ENCODE measurements at places on chromosomes 16 and 17. TPM values are rescaled to one million over a fixed set of nuclear protein-coding genes. Genes with fewer than 3 reads are reported as not detected.

Gene CEMP1
- total RNA-seq = 0.55 TPM

Gene EPN3
- total RNA-seq = 0.11 TPM

Gene SLC5A2
- total RNA-seq = not detected

Gene CHD9NB
- not detected for total RNA-seq

Gene EFNB3
- 0.15 TPM for total RNA-seq

Gene CLEC16A
- total RNA-seq = 50.9 TPM

Gene KPNA2
- total RNA-seq = 394 TPM

Gene CA7
- not detected for total RNA-seq

Gene RFFL
- 11.2 TPM for total RNA-seq

- peak; percentile 48 for DNase-seq
Measured at GRCh38 chr17:28900986-28901726, 1.7 kb downstream of the DHRS13 start.

- no peak for DNase-seq
Measured at GRCh38 chr16:47056688-47057629, 83.5 kb upstream of the DNAJA2 start.

- DNase-seq = no peak
Measured at GRCh38 chr17:9880582-9880999, 24.5 kb downstream of the RCVRN start.

- DNase-seq = no peak
Measured at GRCh38 chr16:88200896-88201185, 181.9 kb upstream of the ZNF469 start.

DNA sequence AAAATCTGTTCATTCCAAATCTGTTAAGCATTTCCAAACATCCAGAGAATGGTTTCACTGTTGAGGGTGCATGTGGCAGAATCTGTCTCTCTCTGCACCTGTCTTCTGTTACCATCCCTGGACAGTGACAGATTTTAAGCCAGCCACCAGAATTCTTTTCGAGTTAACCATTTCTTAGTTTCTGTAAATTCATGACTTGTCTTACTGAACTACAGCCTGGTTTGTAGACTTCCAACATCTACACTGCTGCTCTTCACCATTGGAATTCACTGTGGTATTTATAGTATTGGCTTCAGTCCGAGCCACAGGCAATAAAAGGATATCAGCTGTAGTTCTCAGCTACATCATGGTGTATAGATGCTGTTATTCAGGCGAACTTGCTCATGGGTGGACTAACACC lies 47.6 kb downstream of the GOSR1 start:
- no peak for DNase-seq

DNA sequence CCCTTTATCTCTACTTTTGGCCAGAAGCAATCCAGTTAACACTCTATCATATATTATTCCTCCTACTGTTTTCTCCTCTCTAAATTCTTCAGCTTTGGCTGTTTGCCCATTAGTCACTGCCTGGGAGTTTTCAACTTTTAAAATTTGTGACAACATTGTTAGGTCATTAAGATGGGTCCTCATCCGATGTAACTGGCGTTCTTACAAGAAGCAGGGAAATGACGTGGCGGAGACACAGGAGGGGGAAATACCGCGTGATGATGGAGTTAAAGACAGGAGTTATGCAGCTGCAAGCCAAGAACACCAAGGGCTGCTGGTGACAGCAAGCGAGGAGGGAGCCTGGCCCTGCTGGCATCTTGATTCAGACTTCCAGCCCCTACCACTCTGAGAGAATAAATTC lies 34.8 kb upstream of the CPHXL start:
- peak; percentile 65 for DNase-seq

DNA sequence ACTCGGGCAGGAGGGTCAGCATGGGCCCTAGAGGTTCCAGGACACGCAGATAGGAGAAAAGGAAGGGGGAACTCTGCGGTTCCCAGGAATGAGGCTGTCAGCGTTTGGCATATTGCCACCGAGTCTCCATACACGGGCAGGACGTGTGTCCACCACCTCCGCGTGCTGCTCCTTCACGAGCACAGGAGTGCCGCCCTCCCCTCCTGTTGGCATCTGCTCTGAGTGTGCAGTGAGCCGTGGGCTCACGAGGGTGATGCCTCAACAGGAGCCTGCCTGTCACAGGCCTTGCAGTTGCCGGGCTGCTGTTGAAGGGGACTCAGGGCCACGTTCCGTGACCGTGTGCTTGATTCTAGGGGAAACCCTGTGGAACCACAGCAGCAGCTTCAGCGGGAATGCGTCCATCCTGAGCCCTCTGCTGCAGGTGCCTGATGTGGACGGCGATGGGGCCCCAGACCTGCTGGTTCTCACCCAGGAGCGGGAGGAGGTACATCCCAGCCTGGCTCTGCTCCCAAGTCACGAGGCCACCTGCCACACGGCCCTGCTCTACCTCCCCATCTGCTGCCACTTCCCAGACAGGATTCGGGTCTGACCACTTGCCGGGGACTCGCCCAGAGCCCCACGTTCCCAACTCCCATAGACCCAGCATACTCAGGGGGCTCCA lies 14.6 kb downstream of the RGS11 start:
- no peak for DNase-seq

DNA sequence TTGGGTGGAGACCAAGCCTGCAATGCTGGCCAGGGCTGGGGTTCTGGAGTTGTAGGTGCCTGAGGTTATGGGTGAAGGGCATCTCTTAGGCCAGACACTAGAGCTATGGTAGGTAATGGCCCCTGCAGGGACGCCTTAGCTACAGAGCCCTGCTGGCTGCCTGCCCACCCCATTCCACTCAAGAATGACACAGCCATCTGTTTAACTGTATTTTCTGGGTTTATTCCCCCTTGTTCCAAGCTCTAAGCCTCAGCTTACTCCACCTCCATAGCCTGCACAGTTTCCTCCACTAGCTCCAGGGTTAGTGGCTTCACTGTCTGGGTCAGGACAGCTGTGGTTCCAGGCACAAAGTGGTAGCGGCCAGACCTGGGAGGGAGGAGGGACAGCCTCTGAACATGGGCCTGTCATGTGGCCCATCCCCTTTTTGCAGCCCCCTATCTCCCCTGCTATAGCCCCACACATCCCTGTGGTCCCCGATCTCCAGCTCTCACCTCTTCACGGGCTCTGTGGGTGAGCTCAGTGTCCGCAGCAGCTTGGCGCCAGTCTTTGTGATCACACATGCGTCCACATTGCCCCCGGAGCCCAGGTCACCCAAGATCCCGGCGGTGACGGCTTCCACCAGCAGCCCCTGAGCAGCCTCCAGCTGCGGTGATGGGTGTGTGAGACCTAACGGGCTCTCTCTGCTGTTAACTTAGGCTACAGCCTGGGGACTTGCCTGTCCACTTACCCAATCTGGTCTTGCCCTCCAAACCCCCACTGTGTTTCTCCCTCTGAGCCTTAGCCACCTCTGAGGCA lies 2.1 kb downstream of the PSMB10 start:
- no peak for DNase-seq

DNA sequence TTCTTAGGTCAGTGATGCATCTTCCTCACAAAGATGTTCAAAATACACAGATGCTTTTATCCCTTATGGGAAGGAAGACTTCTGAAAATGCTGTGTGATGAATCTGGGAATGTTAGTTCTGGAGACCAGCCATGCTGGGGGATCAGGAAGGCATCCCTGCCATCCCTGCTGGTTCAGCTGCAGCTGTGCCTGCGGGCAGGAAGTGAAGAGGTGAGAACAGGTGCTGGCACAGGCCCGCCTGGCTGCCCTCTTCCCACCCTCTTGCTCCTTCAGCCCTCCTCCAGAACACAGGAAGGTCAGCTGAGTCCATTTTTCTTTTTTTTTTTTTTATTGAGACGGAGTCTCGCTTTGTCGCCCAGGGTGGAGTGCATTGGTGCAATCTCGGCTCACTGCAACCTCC lies 15.2 kb downstream of the RAB11FIP3 start:
- DNase-seq = no peak

DNA sequence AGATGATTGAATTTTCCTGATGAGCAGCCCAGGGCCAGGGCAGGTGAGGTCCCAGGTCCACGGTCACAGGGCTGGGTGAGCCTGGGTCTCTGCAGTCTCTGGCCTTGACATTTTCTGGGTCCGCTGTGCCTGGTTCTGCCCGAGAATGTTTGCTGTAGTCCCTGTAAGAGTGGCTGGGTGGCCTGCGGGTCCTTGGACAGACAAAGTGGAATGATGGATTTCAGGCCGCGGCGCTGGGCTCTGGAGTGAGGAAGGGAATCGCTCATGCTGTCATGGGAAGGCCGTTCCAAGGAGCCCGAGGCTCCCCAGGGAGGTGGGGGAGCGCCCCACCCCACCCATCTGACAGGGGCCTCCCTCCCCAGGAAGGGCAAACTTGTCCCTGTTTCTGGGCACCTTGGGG lies 153.5 kb upstream of the CIBAR2 start:
- no peak for DNase-seq

GRCh38 chr17:42680331-42680808 lies 1.3 kb downstream of the CCR10 start:
- DNase-seq = peak; percentile 15

DNA sequence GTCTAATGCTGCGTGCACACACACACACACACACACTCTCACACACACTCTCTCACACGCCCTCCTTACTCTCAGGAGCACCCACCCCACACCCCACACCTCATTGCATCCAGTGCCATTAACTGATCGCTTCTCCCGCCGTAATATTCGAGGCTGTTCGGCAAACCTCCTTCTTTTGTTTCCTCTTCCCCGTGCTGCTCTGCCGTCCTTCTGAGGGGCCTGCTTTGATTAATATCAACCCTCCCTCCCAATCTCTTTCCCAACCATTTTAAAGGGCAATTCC lies 156.2 kb upstream of the TNRC6C start:
- no peak for DNase-seq

- DNase-seq = peak; percentile 49
Measured at GRCh38 chr16:23679274-23679985, 741 bp downstream of the PLK1 start.

- DNase-seq = no peak
Measured at GRCh38 chr16:28883221-28883996, 5.1 kb downstream of the ATP2A1 start.

GRCh38 chr17:67528751-67529436 lies 151.8 kb downstream of the PITPNC1 start:
- no peak for DNase-seq

DNA sequence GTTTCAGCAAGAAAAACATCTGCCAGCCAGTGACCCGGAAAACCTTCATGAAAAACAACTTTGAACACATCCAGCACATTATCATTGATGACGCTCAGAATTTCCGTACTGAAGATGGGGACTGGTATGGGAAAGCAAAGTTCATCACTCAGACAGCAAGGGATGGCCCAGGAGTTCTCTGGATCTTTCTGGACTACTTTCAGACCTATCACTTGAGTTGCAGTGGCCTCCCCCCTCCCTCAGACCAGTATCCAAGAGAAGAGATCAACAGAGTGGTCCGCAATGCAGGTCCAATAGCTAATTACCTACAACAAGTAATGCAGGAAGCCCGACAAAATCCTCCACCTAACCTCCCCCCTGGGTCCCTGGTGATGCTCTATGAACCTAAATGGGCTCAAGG lies 22.2 kb downstream of the SLFN5 start:
- DNase-seq = no peak

DNA sequence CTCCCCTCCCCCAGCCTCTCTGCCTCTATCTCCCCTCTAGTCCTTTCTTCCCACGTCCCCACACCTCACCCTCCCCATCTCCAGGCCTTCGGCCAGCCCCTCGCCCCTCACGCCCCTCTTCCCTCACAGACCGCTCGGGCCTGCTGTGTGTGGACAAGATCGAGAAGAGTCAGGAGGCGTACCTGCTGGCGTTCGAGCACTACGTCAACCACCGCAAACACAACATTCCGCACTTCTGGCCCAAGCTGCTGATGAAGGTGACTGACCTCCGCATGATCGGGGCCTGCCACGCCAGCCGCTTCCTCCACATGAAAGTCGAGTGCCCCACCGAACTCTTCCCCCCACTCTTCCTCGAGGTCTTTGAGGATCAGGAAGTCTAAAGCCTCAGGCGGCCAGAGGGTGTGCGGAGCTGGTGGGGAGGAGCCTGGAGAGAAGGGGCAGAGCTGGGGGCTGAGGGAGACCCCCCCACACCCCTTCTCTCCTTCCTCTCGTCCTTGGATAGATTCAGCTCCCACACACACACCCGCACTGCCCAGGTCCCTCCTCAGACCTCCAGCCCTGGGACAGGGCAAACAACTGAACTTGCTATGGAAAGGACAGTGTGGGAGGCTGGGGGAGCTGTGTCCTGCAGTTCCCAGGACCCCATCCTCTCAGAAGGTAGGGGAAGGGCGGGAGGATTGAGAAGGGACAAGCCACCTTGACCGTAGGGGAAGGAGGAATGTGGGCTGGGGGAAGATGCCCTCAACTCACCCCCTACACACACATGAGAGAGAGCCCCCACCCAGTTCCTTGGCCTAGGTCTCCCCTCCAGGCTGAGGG lies 11.1 kb downstream of the NR1D1 start:
- no peak for DNase-seq

DNA sequence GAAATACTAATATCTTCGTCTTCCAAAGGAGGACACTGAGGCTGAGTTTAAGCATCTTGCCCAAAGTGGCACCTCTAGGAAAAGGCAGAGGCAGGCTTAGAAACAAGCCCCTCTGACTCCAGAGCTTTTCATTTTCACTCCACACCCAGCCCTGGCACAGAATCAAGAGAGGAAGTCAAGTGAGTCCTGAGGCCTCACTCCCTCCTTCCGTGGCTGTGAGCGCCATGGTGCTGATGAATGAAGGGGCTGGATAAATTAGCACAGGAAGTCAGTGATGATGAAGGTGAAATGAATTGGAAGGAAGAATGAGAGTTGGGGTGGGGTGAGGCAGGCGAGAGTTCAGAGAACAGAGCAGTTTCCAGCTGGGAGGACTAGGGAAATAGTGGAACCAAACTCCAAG lies 179.3 kb downstream of the TMEM132E start:
- DNase-seq = no peak

GRCh38 chr16:53549970-53550690 lies 47.1 kb upstream of the AKTIP start:
- peak; percentile 63 for DNase-seq

DNA sequence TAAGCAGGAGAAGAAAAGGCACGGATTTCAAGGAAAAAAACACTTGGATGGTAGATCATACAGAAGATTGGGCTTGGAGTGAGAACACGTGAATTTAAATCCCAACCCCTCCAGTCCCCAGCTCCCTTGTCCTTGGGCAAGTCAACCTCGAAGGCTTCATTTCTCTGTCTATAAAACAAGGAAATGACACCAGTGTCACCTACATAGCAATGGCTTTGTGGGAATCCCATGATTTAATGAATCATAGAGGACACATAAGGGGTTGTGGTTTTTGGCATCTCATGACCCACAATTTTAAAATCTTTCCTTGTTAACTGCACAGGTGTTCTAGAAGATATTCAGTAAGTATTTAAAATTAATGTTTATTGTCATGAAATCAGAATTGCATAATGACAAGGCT lies 8.2 kb upstream of the CCL2 start:
- DNase-seq = no peak

GRCh38 chr17:7183433-7184090 lies 4.4 kb upstream of the ASGR1 start:
- no peak for DNase-seq

GRCh38 chr16:49629851-49630250 lies 226.1 kb downstream of the ZNF423 start:
- DNase-seq = no peak

- peak; percentile 79 for DNase-seq
Measured at GRCh38 chr17:59361916-59362810, 30.7 kb downstream of the YPEL2 start.

Measured in OCI-LY7 (cell line).